ENCODE measurements at places on chromosomes 16 and 17.

DNA sequence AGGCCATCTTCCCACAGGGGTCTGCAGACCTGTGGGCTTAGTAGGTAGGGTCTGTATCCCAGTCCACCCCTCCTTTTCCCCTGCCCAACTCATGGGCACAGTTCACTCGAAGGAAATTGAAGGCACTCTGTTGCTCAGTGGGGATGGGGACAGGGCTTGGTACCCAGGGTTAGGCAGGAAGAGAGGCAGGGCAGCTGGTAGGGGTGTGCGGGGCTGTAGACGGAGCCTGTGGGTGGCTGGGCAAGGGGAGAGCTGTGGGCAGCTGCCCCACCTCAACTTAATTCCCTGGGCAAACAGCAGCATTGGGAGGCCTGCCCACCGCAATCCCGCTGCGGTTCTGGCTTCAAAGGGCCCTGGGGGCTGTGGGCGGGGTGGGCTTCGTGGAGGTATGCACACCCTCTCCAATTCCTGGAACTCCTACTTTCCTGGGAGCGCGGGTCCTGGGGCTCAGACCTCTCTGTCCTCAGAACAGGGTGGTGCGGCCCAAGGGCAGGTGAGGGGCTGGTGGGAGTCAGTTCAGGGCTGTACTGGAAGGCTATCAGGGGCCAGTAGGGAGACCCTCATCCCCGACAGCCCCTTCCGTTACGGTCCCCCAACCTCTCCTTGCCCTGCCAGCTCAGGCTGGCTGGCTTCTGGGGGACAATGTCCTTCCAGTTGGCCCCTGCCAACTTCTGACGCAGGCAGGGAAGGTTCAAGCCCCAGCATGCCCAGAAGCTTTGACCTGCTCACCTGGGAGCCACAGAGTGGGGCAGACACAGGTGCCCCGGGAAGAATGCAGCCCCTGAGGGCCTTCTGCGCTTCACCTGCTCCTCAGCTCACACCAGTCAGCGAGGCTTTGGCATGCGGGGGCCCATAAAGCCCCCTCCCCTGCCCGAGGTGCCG, 9.1 kb downstream of the FOXJ1 start:
- no peak for DNase-seq

- peak; percentile 82 for DNase-seq
Measured at GRCh38 chr16:56874800-56875199, 9.8 kb downstream of the SLC12A3 start.

GRCh38 chr17:63768433-63768832, 5.0 kb downstream of the CCDC47 start:
- DNase-seq: no peak

GRCh38 chr16:11327277-11328171, 17.7 kb upstream of the RMI2 start:
- DNase-seq: no peak

DNA sequence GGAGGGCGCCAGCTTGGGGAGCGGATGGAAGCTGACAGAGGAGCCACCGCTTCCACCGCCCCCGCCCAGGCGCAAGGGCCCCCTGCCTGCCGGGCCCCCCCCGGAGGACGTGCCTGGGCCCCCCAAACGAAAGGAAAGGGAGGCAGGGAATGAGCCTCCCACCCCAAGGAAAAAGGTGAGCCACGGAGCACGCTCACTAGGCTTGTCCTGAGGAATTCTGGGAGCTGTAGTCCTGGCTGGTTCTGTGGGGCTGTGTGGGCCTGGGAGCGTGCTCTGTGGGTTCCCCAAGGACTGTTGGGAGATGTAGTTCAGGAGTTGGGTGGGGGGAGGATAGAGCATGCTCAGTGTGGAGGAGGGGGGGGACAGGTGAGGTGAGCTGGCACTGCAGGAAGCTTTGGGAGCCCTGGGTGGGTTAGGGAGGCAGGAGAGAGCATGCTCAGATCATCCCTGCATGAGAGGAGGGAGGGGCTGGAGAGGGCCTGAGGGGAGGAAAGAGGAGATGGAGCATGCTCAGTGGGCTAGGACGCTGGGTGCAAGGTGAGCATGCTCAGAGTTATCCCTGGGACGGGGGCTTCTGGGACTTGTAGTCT, 4.5 kb downstream of the FBXL19 start:
- peak; percentile 76 for DNase-seq

- no peak for DNase-seq
Measured at GRCh38 chr17:80899402-80900268, 92.0 kb upstream of the CHMP6 start.

DNA sequence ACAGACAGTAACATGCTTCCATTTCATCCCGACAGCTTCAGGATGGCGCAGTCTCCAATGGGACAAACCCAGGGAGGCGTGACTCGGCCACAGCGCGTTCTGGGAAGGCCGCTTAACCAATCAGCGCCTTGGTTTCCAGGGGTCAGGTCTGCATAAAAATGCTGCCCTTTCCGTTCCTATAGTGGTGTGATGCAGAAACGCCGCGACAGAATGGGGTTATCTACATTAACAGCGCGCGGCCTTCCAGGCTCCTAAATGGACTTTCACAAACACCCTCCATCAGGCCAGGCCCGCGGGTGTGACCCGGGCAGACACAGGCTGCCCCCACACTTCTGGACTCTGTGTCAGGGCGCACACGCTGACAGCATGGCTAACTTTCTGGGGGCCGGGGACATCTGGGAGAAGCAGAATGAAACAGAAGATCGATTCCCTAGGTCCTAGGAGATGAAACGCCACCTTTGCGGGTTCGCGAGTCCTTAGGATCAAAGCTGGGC, 792 bp downstream of the TMEM231 start:
- peak; percentile 97 for DNase-seq

GRCh38 chr17:52025236-52025635, 133.3 kb downstream of the CA10 start:
- DNase-seq: no peak

GRCh38 chr17:74485841-74486240, 19.4 kb downstream of the CD300A start:
- DNase-seq: no peak

All from umbilical cord (tissue), 2 donors.